ENCODE measurements at places on chromosomes 12 and 14. TPM values are rescaled to one million over a fixed set of nuclear protein-coding genes. Genes with fewer than 3 reads are reported as not detected.

KRT7 gene
- 18.8 TPM for total RNA-seq

CLEC2A gene
- not detected for total RNA-seq

DNA sequence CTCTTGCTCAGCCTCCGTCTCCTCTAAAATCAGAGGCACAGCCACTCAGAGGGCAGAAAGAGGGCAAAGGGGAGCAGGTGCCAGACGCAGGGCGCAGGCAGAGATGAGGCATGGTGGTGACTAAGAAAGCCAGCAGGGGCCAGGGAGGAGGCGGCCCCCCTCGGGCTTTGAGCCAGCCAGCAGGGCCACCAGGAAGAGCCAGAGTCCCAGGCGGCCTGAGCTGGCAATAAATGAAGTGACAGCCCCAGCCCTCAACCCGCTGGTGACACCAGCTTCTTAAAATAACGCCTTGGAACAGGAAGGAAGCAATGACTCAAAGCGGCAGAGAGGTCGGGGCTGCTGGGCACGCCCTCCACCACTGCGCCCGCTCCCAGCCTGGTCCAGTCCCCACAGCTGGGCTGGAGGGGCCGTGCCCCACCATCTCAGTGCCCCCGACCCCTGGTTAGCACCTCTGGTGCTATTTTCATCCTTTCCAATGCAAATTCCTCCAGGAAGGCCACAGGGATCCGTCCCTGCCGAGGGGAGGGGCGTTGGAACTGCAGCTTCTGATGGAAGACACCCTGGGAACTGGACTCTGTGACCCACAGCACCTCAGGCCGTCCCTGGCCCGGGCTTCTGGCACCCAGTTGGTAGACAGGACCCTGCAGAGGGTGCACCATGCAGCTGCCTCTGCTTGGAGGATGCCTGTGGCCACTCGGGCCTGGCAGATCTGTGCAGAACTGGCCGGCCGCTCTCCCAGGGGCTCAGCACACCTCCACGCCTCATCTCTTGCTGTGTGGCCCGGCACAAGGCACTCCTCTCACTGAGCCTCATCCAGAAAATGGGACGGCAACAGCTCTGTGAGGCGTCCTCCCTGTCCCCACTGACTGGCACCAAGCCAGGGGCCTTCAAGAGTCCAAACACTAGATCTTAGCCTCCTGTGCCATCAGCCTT lies 113.7 kb downstream of the NCOR2 start:
- peak; percentile 62 for DNase-seq

- no peak for DNase-seq
These were observed 58.7 kb downstream of the CCDC59 start for GRCh38 chr12:82299319-82300025.

DNA sequence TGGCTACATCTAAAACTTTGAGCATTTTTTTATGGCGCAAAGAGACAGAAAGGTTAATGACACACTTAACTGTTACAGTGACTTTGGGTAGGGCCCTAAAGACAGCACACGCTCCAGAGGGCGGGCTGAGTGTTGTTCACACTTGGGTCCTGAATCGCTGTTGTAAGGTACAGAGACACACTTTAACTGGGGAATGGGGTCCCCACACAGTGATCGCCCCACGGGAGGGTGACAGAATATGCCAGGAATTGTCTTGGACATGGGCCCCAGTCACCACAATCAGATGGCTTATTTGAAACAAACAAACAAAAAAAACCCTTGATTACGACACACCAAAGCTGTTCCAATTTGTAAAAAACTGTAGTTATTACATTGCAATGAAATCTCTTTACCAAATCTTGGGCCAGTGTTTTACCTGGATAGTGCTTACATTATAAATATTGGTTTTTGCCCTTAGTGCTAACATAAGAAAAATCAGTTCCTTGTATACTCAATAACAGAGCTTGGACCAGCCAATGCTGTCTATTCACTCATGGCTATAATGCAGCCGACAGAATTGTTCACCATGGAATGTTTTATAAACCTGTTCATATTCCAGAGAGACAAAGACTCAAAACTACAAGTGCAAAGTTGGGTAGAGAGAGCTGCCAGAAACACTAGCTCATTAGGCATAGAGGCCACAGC lies 28.3 kb downstream of the KCTD10 start:
- DNase-seq: no peak

- no peak for DNase-seq
These were observed 84.4 kb downstream of the ARF6 start for GRCh38 chr14:49977126-49977841.

SIX6 gene
- not detected for total RNA-seq

- no peak for DNase-seq
These were observed 181.9 kb downstream of the PRKCH start for GRCh38 chr14:61503167-61503801.

RASAL1 gene
- total RNA-seq: 0.25 TPM

MYF5 gene
- not detected for total RNA-seq

GRCh38 chr12:132600048-132601032 lies 10.0 kb downstream of the LRCOL1 start:
- DNase-seq: peak; percentile 80

APOF gene
- 188 TPM for total RNA-seq

GYS2 gene
- 40.9 TPM for total RNA-seq

NAA30 gene
- total RNA-seq: 9.0 TPM

- DNase-seq: peak; percentile 99
These were observed 864 bp downstream of the DNAJC22 start for GRCh38 chr12:49347311-49348193.

RERG gene
- 1.5 TPM for total RNA-seq

FAM186B gene
- total RNA-seq: 1.2 TPM

DNA sequence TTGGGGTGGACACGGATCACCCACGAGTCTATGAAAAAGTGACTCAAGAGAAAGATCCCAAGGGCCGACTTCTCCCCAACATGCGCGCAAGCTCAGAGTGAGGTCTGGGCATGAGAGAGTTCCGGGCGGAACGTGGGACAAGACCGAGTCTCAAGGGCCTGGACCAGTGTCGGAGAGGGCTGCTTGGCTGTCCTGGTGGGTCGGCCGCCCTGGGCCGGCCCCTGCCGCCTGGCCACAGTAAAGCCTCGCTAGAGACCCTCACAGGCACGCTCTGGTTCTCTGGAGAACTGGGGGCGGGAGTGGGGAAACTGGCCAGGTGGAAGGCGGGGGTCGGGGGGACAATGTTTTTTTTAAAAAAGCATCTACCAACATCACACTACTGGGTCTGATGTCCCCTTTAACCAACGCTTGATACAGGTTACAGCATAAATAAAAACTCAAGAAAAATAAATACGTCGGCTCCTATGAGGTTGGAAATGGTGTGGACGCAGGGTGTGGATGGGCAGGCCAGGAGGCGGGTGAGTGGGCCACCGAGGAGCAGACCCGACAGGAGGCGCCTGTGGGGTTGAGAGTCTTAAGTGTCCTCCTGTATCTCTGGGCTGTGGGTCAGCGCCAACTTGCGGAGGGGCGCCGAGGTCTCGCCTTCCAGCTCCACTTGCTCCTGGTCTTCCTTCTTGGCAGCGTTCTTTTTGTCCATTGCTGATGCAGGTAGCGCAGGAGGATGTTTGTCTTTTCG lies 74.7 kb downstream of the KLHL28 start:
- DNase-seq: no peak

- no peak for DNase-seq
These were observed 1.3 kb downstream of the DDX51 start for GRCh38 chr12:132142679-132143335.

- no peak for DNase-seq
These were observed 37.3 kb downstream of the TCHP start for GRCh38 chr12:109937371-109937770.

DNA sequence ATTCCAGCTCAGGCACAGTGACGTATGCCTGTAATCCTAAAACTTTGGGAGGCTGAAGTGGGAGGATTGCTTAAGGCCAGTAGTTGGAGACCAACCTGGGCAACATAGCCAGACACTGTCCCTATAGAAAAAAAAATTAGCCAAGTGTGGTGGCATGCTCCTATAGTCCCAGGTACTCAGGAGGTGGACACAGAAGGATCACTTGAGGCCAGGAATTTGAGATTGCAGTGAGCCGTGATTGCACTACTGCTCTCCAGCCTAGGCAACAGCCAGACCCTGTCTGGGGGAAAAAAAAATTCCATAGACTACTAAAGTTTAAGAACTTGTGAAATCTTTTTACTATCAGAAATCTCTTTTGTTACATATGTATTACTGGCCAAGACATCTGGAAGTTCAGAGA lies 6.6 kb downstream of the FAM177A1 start:
- no peak for DNase-seq

SLC22A17 gene
- 3.6 TPM for total RNA-seq

Measured in left lobe of liver (tissue), 2 donors.